ENCODE measurements at places on chromosomes 16 and 17. TPM values are rescaled to one million over a fixed set of nuclear protein-coding genes. Genes with fewer than 3 reads are reported as not detected.

The MYH2 gene
- total RNA-seq: not detected

The DHRS7C gene
- not detected for total RNA-seq

The ECI1 gene
- total RNA-seq: 53.1 TPM

The AOC2 gene
- 0.89 TPM for total RNA-seq
